ENCODE measurements at places on chromosomes 7 and 10. TPM values are rescaled to one million over a fixed set of nuclear protein-coding genes. Genes with fewer than 3 reads are reported as not detected.

Gene CUZD1
- 1.4 TPM for total RNA-seq

Gene EBF3
- 14.7 TPM for total RNA-seq

Gene HGF
- total RNA-seq: 194 TPM

Gene LEP
- under 0.01 TPM for total RNA-seq

Gene TSPAN15
- total RNA-seq: 0.27 TPM

Gene ZCCHC24
- total RNA-seq: 38.8 TPM

Gene TRIM50
- not detected for total RNA-seq

Gene ZC3HAV1L
- 36.6 TPM for total RNA-seq

Gene UNC5B
- 20.6 TPM for total RNA-seq

Gene C10orf53
- total RNA-seq: not detected

Gene AKR1C2
- 376 TPM for total RNA-seq

Gene LRRN3
- total RNA-seq: 2.7 TPM

Gene CACNA2D1
- total RNA-seq: 46.0 TPM

Gene SEMA3D
- total RNA-seq: 51.2 TPM

Gene CXCL12
- 54.1 TPM for total RNA-seq

Gene ARMC3
- 0.25 TPM for total RNA-seq

Gene ARHGAP22
- total RNA-seq: 60.2 TPM

Gene VAX1
- total RNA-seq: not detected

Gene KLF14
- not detected for total RNA-seq

Gene ASZ1
- not detected for total RNA-seq

Gene GDF2
- not detected for total RNA-seq

Gene SPDYE16
- total RNA-seq: 0.09 TPM

Gene TACR2
- total RNA-seq: not detected

Gene UPK3B
- 0.18 TPM for total RNA-seq

Gene CFAP43
- total RNA-seq: 0.41 TPM

Gene KIF11
- 4.5 TPM for total RNA-seq

Gene CYP3A7
- total RNA-seq: 0.74 TPM

Gene SYCE1
- total RNA-seq: 0.09 TPM

Gene IRF5
- not detected for total RNA-seq

Gene FAM13C
- total RNA-seq: 9.1 TPM

Gene DNAJC12
- total RNA-seq: 1.1 TPM

Gene JCAD
- total RNA-seq: 27.9 TPM

Gene SMKR1
- total RNA-seq: 0.65 TPM

Gene EGFR
- 147 TPM for total RNA-seq

Gene ZNF488
- total RNA-seq: 0.18 TPM

Gene MYH16
- total RNA-seq: not detected

Gene SLC16A12
- 0.90 TPM for total RNA-seq

Gene TET1
- total RNA-seq: 9.3 TPM

Gene PPP1R3C
- 92.6 TPM for total RNA-seq

Gene CDHR3
- total RNA-seq: 19.6 TPM

Gene TMEM213
- total RNA-seq: 0.33 TPM

Gene EPHA1
- not detected for total RNA-seq

Gene AGR2
- not detected for total RNA-seq

Gene CLCN1
- 0.16 TPM for total RNA-seq

Gene LRIT1
- not detected for total RNA-seq

Gene CALHM1
- not detected for total RNA-seq

Gene SPDYE6
- total RNA-seq: not detected

Gene OR2A1
- 0.27 TPM for total RNA-seq

Gene OLAH
- total RNA-seq: not detected

Gene OR2A5
- total RNA-seq: not detected

Gene ERVW-1
- total RNA-seq: not detected

Gene ZNF727
- not detected for total RNA-seq

Gene TMEM184A
- not detected for total RNA-seq

Gene LBX1
- total RNA-seq: 0.08 TPM

Gene MET
- total RNA-seq: 7.5 TPM

Gene JAKMIP3
- 1.1 TPM for total RNA-seq

Gene GIMAP6
- 0.18 TPM for total RNA-seq

Data from fibroblast of the aortic adventitia (primary cell).